Hippocampal formation (tissue), 2 donors: ENCODE measurements at places on chromosomes 16 and 17.

DNA sequence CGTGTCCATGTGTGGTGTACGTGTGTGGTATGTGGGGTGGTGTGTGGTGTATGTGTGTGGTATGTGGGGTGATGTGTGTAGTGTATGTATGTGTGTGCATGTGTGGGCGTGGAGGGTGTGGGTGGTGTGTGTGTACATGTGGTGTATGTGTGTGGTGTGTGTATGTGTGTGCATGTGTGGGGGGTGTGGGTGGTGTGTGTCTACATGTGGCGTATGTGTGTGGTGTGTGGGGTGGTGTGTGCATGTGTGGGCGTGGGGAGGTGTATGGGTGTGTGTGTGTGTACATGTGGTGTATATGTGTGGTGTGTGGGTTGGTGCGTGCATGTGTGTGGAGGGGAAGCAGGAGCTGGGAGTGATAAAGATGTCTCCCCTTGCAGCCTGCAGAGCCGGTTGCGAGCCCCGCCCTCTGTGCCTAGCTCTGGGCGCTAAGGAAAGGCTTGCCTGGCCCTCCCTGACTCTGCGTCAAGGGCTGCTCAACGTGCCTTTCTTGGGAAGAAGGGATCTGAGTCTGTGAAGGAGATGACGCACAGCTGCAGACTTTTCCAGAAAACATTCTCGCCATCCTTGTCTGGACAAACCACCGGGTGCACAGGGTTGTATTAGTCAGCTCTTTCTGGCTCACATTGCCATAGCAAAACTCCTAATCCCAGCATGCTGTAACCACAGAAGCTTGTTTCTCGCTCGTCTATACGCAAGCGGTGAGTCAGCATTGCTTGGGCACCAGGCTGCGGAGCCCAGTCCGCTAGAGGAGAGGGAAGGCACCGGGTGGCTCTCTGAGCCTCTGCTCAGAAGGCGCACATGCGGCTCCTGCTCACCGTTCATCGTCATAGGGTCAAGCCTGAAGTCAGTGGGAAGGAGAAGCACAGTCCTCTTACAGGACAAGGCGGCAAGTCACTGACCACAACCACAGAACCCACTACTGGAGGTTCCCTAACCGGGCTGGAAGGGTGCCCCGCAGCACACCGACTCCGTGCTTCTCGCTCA is 2.0 kb upstream of the CD300H start:
- no peak for DNase-seq

DNA sequence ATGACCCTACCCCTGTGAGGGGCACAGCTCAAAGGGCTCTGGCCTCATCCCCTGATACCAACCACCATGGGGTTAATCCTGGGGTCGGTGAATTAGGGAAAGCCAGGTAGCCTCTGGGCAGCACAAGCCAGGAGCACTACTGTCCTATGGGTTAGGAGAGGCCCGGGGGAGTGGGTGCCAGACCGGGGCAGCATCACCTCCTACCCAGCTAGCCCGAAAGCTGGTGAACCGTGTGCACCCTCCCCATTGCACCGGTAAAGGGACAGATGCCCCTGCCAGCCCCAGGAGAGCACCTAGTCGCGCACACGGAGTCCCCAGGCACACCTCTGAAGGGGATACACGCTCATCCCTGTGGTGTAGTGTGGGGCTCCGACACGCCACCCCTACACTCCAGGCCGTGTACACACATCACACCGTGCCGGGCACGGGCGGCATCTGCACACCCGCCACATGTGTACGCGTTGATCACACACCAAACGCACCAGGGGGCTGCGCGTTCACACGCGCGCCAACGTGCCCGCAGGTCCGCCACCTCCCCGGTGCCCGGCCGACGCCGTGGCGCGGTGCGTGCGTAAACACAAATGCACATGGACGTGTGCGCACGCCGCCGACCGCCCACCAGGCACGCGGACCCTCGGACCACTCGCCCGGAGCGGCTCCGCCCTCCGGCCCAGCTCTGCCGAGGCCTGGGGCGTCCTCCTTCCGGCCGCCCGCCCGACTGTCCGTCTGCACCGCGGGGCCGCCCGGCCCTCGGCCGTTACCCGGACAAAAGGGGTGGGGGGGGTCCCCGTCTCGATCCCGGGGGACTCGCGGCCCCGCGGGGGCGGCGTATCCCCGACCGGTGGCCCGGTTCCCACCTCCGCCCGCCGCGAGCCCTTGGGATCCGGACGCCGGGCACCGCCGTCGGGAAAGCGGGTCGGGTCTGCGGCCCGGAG is 785 bp downstream of the UBALD1 start:
- DNase-seq, result no peak

GRCh38 chr16:77555791-77556190 is 121.0 kb upstream of the ADAMTS18 start:
- DNase-seq, result no peak

DNA sequence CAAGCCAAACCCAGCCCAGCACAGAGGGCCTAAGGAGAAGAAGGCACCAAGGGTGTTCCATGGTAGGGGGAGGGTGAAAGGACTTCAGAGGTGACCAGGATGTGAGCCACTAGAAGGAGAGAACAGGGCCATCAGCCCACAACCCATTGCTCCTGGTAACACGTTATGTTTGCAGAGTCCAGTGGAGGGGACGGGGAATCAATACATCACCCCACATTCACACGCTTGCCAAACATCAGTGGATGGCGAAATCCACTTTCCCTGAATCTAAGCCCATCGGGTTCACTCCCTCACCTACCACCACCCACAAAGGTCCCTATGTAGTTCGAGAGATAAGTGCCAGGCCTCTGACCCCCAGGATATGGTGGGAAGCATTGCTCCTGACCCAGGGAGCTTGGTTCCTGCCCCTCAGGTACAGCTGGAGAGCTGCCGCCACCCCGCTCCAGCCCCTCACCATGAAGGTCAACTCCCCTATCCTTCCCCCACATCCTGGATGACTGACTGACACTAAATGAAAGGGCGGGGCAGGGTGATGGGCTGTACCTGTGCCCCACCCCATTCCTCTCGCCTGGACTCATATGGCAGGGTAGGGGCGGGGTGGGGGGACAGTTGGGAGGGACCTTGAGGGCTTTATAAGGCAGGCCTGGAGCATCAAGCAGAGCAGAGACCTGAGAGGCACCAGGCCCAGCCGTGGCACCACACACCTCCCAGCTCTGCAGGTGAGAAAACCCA is at the start of gene GAST:
Gene GAST, plus strand, starts transcription at position 663 of the 732 bp plus-strand sequence. CDS start 3,106 bp downstream, outside the sequence.
- no peak for DNase-seq

- DNase-seq, result no peak
Measured at GRCh38 chr16:13999071-13999894, 71.8 kb upstream of the MRTFB start.

GRCh38 chr17:69858460-69858859 is 216.6 kb upstream of the KCNJ16 start:
- DNase-seq, result no peak

DNA sequence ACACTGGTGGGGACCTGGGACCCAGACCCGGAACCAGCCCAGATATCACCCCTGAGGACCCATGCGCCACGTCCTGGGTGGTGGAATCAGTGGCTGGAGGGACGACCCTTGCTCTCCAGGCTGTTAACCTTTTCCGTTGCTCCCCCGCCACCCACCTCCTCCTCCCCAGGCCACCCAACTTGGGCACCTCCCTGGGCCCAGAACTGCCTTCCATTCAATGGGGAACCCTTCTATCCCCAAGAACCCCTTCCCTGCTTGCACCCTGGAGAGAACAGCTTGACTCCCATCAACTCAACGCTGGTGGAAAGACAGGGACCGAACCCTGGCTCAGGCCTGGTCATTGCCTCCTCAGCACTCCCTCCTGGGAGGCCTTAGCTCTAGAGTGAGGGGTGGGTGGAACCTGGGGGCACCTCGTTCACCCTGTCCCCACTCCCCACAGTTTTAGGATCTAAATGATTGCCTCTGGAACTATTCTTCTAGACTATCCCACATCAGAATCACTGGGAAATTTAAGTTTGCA is 5.7 kb upstream of the IL32 start:
- DNase-seq, result no peak
